ENCODE measurements at places on chromosomes 5 and 9.

- no peak for DNase-seq
Measured at GRCh38 chr5:9544056-9544455, 1.8 kb downstream of the SEMA5A start.

DNA sequence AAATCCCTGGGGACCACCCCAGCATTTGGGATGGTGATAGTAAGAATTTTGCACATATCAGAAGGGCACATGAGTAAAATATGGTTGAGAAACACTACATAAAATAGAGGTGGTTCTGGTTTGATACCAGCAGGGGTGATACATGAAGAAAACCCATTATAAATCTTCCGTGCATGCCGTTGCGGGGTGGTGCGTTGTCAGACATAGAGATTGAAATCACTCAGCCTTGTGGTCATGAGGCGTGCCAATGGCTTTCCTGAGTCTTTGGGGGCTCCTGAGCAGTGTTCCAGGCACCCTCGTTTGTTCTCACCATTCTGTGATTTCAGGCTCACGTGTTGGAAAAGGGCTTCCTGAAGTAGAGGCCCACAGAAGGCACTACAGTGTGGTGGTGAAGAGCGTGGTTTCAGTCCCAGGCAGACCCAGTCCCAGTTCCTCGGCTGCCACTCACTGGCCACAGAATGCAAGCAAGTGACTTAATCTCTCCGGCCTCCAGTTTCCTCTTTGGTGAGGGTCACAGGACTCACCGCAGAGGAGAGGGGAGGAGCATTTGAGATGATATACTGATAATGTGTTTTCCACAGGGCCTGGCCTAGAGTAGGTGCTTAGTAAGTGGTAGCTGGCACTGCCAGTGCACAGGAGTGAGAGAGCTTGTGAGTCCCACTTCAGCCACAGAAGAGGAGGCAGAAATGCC lies 20.5 kb upstream of the GLRX start:
- DNase-seq: peak; percentile 85

GRCh38 chr9:70130266-70130665 lies 86.6 kb downstream of the MAMDC2 start:
- no peak for DNase-seq

DNA sequence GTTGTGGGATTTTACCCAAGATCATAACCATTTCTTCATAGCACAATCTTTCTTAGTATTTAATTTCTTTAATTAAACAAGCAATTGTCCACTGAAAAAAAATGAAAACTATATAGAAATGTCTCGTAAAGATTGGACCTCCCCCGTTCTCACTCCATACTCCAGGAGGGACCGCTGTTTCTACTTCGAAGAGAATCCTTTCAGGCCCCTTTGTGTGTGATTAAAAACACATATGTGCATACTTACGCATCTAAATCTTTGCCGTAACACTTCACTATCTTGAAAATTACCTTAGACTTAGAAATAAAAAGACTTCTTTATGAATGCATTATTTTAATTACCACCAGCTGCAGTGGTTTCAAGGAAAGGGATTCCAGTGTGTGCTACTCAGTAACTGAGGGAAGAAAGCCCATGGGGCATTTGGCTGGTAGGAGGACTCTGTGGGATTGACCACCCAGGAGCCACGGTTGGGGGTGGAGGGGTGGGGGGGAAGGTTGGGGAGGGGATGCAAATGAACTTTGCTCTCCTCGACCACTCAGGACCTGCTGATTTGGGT lies 209.1 kb downstream of the FAM114A2 start:
- no peak for DNase-seq

DNA sequence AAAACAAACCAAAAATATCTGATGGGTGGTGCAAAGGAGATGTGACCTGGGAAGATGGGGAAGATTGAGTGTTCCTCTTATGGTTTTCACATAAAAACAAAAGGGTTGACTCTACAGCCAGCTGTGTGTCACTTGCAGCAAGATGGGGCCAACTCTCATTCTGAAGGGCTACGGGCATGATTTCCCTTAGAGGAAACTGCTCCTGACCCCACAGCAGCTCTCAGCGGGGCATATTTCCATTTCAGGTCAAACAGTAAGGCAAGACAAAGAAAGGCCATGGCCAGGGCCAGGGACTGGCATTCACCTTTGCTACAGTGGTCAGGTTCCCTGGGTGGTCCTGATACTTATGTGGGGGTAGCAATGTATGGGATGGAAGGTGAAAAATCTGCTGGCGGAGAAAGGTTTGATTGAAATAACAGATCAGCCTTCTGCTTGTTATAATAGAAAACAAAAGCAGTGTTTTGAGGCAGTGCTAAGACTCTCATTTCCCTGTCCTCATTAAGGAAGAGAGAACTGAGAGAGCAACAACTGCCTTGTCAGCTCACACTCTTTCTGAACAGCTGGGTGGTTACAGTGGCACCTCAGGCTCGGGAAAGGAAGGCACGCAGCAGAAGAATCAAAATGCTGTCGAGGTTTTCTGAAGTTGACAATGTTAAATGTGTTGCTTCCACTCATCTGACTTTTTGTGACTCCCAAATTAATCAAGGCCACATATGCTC lies 120.7 kb upstream of the PCA3 start:
- DNase-seq: no peak
